ENCODE measurements at places on chromosomes 1 and 21.

GRCh38 chr1:202664083-202664482 is 46.2 kb downstream of the SYT2 start:
- no peaks in the 10 kb centered on the region for H3K36me3 ChIP-seq
- H3K4me1 ChIP-seq, result no peaks in the 10 kb centered on the region
- DNase-seq, result no peak
- no peak overlapping the region for H3K27ac ChIP-seq
- H3K27me3 ChIP-seq, result peaks cover 8% of the 10 kb centered on the region
- H3K4me3 ChIP-seq, result no peak overlapping the region

DNA sequence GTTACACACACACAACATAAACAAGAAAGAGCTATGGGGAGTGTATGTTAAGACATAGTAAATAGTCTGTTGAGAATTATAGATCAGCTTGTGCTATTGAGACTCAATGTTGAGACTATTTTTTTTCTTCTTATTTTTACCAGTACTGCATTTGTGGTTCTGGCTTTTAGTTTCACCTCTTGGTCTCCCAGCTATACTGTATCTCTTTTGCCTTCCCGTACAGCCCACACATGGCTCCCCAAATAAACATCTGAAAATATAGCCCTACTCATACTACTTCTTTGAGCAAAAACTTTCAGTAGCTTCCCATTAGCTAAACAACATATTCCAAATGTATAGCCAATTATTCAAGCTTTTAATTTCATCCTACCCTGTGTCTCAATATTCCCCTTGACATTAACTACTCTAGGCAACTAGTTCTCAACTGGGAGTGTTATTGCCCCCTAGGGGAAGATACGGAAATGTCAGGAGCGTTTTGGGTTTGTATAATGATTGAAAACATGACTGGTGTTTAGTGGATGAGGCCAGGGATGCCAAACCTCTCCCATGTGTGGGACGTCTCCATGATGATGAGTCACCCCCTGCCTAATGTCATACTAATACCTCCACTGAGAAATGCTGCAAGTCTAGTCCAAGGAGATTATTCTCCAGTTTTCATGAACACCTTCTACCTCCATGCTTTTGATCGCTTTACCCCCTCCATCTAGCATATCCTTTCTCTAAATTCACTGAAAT is 6.8 kb downstream of the RPE65 start:
- H3K4me1 ChIP-seq, result no peaks in the 10 kb centered on the region
- H3K27ac ChIP-seq, result no peak overlapping the region
- H3K36me3 ChIP-seq, result no peaks in the 10 kb centered on the region
- DNase-seq, result peak; percentile 37
- H3K27me3 ChIP-seq, result peaks cover 11% of the 10 kb centered on the region
- H3K4me3 ChIP-seq, result no peak overlapping the region

DNA sequence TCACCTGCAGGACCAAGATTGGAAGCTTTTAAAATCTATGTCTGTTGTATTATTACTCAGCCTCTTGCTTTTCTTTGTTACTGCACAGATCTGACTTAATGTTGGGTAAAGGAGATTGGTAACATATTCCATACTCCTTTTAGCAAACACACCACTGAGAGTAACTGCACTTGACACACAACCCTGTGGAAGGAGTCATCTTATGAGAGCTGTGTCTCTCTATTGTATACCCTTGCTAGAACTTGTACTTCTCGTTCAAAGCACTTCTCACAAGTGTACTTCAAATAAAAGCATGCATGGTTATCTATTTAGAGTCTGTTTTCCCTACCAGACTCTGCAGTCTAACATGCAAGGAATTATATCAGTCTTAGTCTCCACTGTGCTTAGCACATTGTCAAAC is 813.4 kb downstream of the ADGRL2 start:
- H3K4me3 ChIP-seq, result no peak overlapping the region
- H3K27ac ChIP-seq, result no peak overlapping the region
- DNase-seq, result no peak
- H3K36me3 ChIP-seq, result no peaks in the 10 kb centered on the region
- H3K4me1 ChIP-seq, result no peaks in the 10 kb centered on the region
- no peaks in the 10 kb centered on the region for H3K27me3 ChIP-seq

DNA sequence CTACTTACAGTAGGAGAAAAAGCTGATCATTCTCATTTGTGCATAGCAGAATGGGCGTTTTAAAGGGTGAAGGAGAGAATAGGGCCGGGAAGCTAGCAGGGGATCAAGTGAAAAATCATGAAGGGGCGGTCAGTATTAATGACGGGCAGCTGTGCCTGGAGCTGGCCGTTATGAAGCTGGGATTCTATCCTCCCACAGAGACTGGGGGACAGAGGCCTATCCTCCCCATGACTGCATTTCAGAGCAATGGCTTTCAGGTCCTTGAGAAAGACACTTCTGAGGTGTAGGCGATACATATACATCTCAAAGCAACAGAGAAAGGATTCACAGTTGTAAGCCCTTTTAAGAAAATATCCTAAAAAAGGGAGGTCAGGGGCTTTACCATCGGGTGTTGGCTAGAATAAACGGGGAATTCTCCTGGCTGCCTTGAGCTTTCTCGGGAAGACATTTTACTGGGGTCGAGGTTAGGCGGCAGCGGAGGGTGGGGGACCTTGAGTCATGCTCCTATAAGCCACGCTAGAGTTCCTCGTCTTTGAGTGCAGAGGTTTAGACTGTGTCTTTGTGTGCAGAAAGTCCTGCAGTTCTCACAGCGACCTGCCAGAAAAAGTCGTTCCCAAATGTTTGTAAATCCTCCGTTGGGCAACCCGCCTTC is 559 bp upstream of the MTARC2 start:
- H3K36me3 ChIP-seq, result no peaks in the 10 kb centered on the region
- H3K4me3 ChIP-seq, result peak overlapping the region; percentile 30
- no peak for DNase-seq
- peaks cover 6% of the 10 kb centered on the region for H3K4me1 ChIP-seq
- H3K27me3 ChIP-seq, result peaks cover 60% of the 10 kb centered on the region

DNA sequence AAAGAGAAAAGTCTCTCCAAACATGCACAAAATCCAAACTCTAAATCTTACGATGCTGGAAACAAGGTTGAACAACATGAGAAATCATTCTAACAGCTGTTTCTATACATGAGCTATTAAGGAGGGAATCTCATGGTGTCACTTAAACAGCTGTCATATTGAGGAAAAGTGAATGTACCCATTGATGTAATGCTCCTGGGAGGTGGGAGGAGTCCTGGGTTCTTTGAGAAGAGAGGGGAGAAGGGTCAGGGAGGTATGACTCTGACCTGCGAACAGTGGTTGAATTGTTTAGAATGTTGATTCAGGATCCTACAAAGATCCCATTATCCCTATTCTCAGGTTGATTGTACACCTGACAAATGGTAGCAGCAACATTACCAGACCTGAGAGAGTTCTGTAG is 49.3 kb downstream of the ZC3H11B start:
- H3K4me3 ChIP-seq, result no peak overlapping the region
- no peaks in the 10 kb centered on the region for H3K36me3 ChIP-seq
- H3K27ac ChIP-seq, result no peak overlapping the region
- peaks cover 2% of the 10 kb centered on the region for H3K27me3 ChIP-seq

DNA sequence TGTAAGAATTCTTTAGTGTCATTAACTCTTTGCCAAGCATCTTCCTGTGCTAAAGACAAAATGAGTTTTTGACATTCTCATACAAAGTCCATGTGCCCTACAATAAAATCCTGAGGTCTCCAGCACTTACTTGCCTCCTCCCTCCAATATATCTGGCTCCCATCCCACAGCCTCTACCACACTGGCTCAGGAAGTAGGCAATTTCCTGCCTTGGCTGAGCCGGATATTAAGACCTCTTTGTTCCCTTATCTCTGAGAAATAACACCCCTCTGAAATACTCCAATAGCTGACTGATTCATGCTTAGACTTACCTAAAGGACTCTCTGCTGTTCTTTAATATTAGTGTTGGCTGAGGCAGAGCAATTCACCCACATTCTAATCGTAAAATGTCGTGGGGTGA is 37.6 kb upstream of the GORAB start:
- no peak for DNase-seq
- no peak overlapping the region for H3K4me3 ChIP-seq
- no peak overlapping the region for H3K27ac ChIP-seq
- no peaks in the 10 kb centered on the region for H3K36me3 ChIP-seq

GRCh38 chr1:234604495-234605398 is 5.2 kb downstream of the IRF2BP2 start:
- peak overlapping the region; percentile 98 for H3K27ac ChIP-seq
- H3K4me3 ChIP-seq, result peak overlapping the region; percentile 97
- H3K36me3 ChIP-seq, result peaks cover 54% of the 10 kb centered on the region
- peaks cover 37% of the 10 kb centered on the region for H3K4me1 ChIP-seq
- no peak for DNase-seq
- no peaks in the 10 kb centered on the region for H3K27me3 ChIP-seq

DNA sequence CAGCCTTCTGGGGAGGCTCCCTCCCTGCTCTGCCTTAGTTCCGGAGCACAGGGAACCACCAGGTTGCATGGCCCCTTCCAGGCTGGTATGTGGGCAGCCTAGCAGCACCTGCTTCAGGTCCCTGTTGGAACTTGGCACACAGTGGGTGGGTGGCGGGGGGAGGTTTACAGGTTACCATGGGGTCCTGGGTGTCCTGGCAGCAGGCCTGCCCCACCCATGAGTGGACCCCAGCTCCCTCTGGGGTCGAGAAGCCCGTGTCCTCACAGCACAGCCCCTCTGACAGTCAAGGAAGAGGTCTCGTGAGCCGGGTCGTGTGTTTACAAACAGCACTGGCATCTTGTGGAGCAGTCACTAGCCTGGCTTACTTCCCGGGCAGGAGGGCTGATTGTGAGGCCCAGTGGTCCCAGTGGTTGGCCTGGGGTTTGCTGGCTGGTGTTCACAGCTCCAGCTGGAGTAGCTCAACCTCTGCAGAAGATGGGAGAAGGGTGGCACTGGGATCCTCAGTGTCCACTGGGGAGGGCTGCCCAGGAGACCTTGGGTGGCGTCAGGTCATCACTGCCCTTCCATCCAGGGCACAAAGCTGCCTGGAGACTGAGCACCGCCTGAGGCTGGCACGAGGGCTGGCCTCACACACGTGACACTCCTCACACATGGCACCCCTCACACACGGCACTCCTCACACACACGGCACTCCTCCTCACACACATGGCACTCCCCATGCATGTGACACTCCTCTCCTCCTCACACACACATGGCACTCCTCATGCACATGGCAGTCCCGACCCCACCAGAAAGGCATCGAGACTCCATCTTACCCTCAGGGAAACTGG is 100.9 kb downstream of the RIPK4 start:
- no peaks in the 10 kb centered on the region for H3K4me1 ChIP-seq
- no peak overlapping the region for H3K27ac ChIP-seq
- H3K27me3 ChIP-seq, result peaks cover 3% of the 10 kb centered on the region
- no peak overlapping the region for H3K4me3 ChIP-seq
- no peak for DNase-seq

- no peaks in the 10 kb centered on the region for H3K27me3 ChIP-seq
- H3K27ac ChIP-seq, result peak overlapping the region; percentile 74
- peaks cover 40% of the 10 kb centered on the region for H3K36me3 ChIP-seq
- no peak for DNase-seq
Observed at GRCh38 chr1:156228501-156228900, 13.5 kb upstream of the BGLAP start.

- H3K36me3 ChIP-seq, result no peaks in the 10 kb centered on the region
- H3K27me3 ChIP-seq, result peaks cover 23% of the 10 kb centered on the region
- H3K4me1 ChIP-seq, result peaks cover 9% of the 10 kb centered on the region
- no peak overlapping the region for H3K4me3 ChIP-seq
Observed at GRCh38 chr1:168628807-168629206, 52.4 kb downstream of the XCL1 start.

GRCh38 chr1:219441884-219442283 is 171.0 kb downstream of the ZC3H11B start:
- no peak overlapping the region for H3K4me3 ChIP-seq
- no peaks in the 10 kb centered on the region for H3K4me1 ChIP-seq
- DNase-seq, result no peak
- peaks cover 3% of the 10 kb centered on the region for H3K27me3 ChIP-seq
- H3K27ac ChIP-seq, result no peak overlapping the region

DNA sequence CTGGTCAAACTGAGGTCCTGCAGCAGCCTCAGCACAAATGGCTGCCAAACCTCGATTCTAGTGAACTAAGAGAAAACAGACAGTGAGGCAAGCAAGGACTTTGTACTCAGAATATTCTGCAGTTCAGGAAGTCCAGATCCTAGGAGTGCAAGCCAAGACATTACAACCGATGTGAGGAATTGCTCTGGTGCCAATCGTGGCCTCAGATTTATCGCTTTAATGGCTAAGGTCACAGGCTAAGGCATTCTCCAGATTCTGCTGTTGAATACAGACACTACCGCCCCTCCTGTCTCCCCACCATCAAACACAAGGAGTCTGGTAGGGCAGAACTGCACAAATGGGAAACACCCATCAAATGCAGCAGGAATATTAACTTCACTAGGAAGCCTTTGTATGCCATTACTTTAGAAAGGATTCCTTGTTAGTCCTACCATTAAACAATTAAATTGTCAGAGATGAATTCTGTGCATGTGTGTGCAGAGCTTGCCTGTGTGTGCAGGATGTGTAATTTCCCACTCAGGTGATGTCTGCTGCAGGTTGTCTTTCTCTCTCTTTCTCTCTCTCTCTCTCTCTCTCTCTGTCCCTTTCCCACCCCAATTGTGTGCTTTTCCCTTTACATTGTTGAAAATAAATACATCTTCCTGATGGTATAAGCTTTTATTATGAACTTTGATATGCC is 9.2 kb upstream of the SERTAD4 start:
- no peaks in the 10 kb centered on the region for H3K36me3 ChIP-seq
- no peak overlapping the region for H3K4me3 ChIP-seq
- H3K27me3 ChIP-seq, result peaks cover 24% of the 10 kb centered on the region

DNA sequence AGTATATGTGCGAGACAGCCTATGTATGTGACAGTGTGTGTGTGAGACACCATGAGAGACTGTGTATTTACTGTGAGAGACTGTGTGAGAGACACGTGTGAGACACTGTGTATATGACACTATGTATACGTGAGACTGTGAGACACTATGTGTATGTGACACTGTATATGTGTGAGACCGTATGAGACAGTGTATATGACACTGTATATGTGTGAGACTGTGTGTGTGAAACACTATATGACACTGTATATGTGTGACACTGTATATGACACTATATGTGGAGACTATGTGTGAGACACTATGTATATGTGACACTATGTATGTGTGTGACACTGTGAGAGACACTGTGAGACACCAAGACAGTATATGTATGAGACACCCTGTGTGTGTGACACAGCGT is 52.9 kb upstream of the KDM4A start:
- H3K27ac ChIP-seq, result no peak overlapping the region
- H3K4me1 ChIP-seq, result no peaks in the 10 kb centered on the region
- no peaks in the 10 kb centered on the region for H3K36me3 ChIP-seq
- H3K27me3 ChIP-seq, result no peaks in the 10 kb centered on the region
- no peak overlapping the region for H3K4me3 ChIP-seq
- no peak for DNase-seq

GRCh38 chr1:19007491-19008441 is 51.3 kb upstream of the IFFO2 start:
- DNase-seq, result no peak
- peaks cover 54% of the 10 kb centered on the region for H3K4me1 ChIP-seq
- H3K4me3 ChIP-seq, result no peak overlapping the region
- peaks cover 8% of the 10 kb centered on the region for H3K27me3 ChIP-seq
- peak overlapping the region; percentile 45 for H3K27ac ChIP-seq
